Muscle of back (tissue), 13 donors: ENCODE measurements at places on chromosomes 4 and X.

DNA sequence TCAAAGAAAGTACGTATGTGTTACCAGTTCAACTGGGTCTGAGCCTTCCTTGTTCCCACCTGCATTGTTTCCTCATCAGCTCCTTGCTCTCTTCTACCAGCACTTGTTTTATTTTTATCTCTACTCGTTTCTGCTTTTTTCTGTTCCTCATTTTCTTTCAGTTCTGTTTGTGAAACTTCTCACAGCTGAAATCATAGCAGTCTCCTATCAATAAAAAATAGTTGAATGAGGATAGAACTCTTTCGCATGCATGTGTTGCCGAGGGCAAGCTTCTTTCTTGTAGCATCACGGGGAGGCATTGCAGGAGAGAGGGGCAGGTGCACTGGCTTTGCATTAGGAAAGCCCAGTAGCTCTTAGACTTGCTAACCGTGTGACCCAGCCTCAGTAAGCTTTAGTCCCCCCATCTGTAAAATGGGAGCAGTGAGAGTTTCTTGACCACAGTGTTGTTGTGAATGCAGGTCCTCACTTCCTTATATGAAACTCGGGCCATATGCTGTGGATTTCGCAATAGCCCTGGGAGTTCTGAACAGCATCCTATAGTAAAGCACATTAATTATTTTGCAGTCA lies 24.7 kb downstream of the OFD1 start:
- DNase-seq = no peak

- no peak for DNase-seq
These were observed 1740.5 kb upstream of the AGA start for GRCh38 chr4:179182741-179183140.

GRCh38 chrX:117835034-117835433 lies 281.6 kb downstream of the KLHL13 start:
- no peak for DNase-seq

- no peak for DNase-seq
These were observed 63.2 kb downstream of the QDPR start for GRCh38 chr4:17448689-17449088.

DNA sequence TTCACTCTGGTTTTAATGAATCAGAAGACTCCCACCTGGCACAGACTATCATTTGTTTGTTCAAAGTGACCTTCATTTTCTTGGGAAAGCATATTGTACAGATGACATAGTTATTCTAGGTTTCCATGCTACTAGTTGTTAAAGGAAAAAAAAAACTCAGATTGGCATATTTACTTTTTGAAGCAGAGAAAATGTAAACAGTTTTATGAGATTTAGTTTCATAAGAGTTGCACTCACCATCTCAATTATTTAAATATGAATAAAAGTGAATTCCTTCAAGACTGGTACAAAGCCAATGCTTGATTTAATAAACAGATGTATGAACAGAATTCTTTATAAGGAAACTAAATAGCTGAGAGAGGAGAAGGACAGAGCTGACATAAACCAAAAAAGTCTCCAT lies 280.3 kb upstream of the UGT8 start:
- DNase-seq = no peak

DNA sequence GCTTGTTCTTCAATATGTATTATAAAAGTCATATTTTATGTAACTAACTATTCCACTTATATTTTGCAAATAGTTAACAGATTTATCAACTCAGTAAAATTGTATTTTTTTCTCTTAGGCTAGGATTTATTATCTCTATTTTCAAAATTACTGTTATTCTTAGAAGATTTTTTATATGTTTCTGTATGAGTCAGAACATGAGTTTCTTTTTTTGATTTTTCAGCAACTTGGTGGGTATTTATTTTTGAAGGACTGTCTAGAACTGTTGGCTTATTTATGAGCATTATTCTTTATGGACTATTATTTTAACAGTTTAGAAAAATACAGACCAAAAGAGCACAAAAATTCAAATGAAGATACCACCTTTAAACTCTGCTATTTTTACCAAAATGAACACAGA lies 6.8 kb downstream of the AIMP1 start:
- no peak for DNase-seq

DNA sequence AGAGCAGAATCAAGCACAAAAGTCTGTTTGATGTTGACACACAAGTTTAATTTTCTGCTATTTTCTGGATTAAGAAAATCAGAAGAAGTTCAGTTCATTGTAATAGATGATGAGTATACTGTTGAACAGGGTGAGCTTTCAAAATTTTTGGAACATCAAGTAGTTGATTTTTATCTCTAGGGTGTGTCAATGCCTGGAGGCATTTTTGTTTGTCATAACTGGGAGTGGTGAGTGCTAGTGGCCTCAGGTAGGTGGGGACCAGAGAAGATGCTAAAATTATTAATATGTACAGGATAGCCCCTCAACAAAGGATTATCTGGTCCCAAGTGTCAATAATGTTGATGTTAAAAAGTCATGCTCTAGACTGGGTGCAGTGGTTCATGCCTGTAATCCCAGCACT lies 279.7 kb upstream of the GNPDA2 start:
- DNase-seq = no peak

- DNase-seq = no peak
These were observed 40.7 kb upstream of the ASMTL start for GRCh38 chrX:1493412-1493811.

DNA sequence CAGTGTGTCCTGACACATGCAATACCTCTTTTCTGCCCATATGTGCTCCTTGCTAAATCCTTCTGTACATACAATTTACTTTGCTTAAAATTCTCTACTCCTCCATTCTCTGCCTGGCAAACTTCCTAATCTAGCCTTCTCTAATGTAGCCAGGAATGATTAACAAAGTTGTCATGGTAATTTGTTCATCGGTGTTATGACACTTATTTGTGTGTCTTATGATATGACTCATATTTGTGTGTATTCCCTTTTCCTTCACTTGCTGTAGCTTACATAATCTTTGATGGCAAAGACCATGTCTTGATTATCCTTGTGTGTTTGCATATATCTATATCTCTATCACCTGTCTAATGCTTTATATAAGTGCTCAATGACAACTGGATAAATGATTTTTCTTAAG lies 133.3 kb downstream of the COL25A1 start:
- DNase-seq = no peak

- DNase-seq = no peak
These were observed 911.2 kb downstream of the FSTL5 start for GRCh38 chr4:161252520-161253141.

DNA sequence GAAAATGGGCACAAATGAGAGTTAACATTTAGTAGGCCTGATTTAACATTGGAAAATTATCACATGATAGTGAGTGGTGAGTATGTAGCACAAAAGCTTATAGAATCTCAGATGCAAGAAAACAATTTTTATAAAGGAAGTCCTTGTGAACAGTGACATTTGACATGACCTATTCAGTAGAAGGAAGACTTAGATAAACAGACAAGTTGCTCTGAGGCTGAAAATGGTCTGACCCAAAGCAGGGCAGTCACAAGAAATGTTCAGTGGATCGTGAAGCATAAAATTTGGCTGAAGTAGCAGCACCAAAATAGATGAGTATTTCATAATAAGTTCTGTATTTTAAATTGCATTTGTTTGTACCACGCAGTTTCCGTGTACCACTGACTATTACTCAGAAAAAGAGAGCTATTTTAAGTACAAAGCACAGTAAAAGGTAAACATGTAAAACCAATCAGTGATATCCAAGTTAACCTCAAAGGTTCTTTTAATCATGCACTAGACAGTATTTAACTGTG lies 605.7 kb upstream of the PABPC4L start:
- no peak for DNase-seq

DNA sequence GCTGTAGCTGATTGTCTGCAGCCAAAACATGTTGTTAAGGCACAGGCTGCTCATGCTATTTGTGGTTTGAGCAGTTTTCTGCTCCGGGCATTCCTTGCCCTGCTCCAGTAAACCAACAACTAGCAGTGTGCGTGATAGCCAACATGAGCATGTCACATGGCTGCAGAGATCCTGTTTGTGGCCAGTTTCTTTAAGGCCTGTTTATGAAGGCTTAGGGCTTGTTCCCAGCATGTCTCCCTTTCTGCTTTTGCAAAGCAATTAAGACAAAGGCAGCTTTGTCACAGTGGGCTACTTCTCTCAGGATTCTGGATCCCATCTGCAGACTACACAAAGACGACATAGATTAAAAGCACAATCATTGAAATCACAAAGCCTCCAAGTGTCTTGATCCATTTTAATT lies 160.5 kb downstream of the ZNF518B start:
- DNase-seq = no peak

- no peak for DNase-seq
These were observed 127.1 kb downstream of the KLHL13 start for GRCh38 chrX:117989512-117989911.

DNA sequence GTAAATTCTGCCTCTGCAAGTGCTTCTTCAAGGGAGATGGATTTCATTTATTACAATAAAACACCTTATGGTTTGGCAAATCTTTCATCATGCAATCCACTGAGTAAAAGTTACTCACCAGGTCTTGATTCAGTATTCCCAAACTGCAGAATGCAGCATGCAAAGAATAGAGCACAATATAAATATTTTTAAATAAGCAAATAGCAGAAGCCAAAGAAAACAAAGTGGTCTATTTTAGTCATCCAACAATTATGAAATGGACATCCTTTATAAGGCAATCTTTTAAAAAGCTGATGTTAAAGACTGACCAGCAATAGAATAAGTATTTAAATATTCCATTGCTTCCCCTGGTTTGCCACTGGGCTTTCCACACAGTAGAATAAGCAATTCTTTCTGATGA lies 59.5 kb downstream of the SLC39A8 start:
- no peak for DNase-seq

DNA sequence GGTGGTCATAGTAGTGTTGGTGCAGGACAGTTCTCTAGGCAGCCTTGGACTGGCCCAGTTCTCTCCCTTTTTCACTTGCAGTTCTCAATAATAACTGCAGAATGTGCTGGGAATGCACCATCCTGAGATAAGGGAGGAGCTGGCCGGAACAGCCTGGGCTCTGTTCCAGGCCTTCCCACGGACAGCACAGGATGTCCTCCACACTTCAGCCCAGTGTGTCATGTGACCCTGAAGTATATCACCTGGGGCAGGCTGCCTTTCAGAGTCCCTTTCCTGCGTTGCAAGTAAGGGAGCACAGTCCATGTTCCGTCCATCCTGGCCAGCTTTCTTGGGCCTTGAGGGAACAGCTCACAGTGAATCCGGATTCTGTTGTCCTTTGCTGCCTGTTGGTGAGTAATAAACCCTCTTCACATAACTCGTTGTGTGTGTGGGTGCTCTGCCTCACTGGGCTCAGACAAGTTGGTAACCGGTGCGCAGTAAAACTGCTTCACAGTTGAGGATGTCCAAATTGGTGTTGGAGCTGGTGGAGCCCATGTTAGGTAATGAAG lies 32.3 kb upstream of the BBS12 start:
- DNase-seq = no peak

DNA sequence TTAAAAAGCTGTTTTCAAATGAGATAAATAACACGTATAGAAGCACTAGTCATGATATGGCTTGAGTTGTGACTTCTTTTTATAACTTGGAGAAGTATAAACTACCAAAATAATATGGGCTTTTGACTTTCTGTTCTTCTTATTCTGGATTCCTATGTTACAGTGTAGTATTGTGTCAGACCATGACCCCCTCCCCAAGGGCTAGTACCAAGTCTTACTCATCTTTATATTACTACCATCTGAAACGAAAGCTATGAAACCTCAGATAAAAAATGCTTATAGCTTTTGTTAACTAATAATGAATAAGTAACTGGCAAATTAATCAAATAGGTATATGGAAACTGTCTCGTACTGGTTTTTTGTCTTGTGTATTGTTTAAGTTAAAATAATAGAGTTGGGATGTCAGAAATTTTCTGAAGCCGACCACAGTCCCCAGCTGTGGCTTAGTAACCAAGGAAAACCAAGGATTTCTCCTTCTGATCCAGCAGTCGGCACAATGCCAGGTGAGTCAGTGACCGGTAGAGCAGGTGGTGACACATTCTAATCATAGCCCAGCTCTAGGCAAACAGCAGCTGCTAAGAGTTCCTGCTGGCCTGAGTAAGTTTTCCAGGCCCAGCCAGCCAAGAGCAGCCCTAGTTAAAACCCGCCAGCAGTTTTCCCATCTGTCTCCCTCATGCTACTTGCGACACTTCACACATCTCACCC lies 163.3 kb upstream of the PRDX4 start:
- peak; percentile 61 for DNase-seq
